ENCODE measurements at places on chromosomes 3 and 15.

- no peak for DNase-seq
These were observed 71.6 kb downstream of the IMPG2 start for GRCh38 chr3:101248736-101249135.

GRCh38 chr3:128554100-128554464 is 61.1 kb upstream of the GATA2 start:
- DNase-seq = no peak

DNA sequence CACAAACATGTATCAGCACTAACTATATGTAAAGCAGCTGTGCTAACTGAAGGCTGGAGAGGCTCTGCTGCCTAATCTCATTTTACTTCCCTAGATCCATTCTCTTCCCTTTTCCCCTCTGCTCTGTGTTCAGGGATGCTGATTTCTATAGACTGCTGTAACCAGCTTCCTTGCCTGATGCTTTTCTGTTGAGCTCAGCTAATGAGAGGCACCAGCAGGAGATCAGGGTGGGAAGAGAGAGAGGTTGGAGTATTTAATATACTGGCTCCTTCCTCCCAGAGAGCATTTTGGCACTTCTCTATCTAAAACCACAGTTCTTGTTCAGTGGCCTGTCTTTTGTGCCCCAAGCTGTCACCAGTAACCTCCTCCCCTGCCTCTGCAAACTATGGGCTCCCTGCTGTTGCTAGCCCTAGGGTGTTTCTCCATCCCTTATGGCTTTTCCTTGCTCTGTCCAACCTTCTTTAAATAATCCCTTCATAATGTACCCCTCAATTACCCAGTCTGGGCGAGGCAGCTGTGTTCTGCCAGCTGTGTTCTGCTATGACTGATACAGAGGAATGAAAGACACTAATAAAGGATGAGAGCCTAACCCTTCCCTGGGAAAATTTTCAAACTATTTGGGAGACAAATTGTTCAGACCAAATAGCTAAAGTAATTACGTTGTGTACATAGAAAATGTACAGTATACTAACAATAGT is 69.5 kb downstream of the CADPS start:
- DNase-seq = no peak

GRCh38 chr15:51751697-51752683 is 593 bp downstream of the TMOD2 start:
- no peak for DNase-seq

DNA sequence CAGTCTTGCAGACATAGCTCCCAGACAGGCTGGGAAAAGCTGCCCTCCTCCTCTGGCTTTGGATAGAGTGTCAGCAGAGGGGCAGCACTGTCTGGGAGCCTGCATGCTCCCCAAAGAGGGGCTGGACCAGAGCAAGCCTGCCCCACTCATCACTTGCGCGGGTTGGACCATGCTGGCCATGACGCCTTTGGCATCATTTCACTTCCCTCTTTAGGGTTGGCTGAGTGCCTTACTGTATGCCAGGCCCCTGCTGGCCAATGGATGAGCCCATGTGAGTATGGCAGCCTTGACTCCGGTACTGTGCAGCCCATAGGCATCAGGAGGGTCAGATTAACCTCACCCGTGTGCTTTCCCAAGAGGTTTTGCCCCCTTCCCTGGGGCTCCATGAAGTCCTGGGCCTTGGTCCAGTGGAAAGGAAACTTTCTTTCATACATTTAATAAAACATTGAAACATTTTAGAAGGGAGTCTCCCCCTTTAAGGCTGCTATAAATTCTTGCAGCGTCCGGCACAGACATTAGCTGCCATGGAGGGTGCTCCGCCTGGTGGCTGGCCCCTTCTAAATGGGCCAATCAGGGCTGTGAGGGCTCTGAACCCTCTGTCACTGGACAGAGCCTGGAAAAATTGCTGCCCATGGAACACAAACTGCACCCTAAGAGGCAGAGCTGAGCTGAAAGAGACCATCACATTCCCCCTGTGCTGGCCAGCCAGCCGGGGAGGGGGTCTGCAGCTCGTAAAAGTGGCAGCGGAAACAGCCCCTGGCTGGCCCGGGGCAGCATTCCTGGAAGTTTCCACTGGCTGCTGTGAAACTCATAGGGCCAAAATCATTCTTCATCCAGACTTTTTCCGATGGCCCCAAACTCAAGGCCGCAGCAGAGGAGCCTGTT is 20.8 kb upstream of the DUSP7 start:
- DNase-seq = no peak

DNA sequence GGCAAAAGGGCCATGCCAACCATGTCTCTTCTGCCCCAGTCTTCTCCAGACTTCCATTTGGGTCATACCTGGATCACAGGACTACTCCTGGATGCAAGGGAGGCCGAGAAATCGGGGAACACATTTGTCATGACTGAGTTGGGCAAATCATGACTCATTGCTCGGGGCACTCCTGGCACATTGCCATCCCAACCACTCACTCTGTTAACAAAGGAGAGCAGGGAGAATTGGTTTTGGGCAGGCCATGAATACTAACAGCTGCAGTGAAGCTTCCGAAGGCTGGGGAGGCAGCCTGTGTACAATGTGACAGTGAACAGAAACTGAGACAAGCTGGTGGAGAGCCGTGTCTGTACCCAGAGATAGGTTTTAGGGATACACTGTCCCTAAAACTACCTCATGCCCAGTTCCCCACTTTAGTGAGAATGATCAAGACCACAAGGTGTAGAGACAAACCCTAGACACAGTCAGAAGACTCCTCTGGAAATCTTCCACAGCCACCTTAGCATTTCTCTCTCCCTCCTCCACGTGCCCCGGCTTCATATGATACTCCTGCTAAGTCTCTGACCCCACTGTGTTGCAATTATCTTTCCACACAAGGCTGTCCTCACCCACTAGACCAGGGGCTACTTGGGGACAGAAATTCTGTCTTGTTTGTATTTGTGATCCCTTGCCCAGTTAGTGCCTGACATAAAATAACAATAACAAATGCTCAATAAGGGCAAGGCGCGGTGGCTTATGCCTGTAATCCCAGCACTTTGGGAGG is 10.5 kb upstream of the BUB1B start:
- DNase-seq = no peak

- DNase-seq = no peak
These were observed 7.6 kb upstream of the APEH start for GRCh38 chr3:49666592-49666991.

GRCh38 chr3:133633439-133633838 is 28.3 kb downstream of the TOPBP1 start:
- no peak for DNase-seq

DNA sequence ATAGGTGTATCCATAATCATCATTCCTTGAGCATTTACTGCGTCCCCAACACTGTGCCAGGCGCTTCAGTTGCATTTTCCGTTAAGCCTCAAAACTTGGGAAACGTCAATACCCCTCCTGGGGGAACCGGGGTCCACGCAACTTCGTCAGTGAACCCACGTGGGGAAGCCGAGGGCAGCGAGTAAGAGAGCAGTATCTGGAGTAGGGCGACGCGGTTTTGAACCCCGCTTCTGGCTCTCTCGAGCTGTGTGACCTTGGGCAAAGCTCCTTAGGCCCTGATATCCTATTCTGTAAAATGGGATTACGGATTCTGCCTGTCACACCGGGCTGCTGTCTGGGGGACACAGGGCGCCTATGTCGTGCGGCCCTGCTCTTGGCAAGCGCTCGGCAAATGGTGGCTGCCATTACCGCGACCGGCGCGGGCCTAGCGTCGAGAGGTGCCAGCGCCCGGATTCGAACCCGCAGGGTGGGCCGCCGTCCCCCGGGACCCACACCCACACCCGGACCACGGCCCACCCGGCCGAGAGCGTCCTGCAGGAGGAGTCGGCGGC is 590 bp downstream of the POLG start:
- no peak for DNase-seq

GRCh38 chr3:8296461-8296860 is 205.2 kb upstream of the LMCD1 start:
- DNase-seq = no peak

DNA sequence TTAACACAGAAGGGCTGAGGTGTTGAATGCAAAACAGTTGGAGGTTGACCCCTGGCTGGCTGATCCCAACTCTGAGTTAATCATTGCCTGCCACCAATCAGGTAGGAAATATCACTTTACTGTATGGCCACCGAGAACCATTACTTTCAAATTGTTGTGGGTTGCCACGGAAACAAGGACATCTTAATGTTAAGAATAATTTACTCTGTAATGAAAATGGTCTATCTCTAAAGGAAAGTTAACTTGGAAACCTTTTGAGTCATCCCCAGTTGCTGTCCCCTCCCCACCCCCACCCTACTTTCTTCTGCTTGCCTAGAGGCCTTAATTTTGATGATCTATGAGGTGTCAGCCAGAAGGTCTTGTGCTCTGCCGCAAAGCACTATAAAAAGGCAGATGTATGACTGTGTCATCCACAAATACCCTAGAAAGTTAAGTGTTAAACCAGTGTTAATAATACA is 78.7 kb upstream of the SNRK start:
- DNase-seq = no peak

DNA sequence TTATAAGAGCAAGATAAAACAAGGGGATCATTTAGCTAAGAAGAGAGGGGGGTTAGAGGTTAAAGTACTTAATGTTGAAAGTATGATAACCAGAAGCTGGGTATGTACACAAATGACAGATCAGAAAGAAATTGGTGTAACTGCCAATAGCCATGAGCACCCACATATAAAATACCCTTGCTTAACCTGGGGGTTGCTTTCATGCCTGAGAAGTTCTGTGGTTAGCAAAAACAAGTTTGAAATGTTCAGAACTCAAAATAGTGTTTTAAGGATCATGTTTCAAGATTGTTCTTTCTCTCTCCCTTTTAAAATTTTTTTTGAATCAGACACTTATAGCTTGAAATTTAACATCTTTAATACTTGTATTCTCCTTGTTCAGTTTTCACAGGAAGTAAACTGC is 321.4 kb upstream of the GBE1 start:
- no peak for DNase-seq

DNA sequence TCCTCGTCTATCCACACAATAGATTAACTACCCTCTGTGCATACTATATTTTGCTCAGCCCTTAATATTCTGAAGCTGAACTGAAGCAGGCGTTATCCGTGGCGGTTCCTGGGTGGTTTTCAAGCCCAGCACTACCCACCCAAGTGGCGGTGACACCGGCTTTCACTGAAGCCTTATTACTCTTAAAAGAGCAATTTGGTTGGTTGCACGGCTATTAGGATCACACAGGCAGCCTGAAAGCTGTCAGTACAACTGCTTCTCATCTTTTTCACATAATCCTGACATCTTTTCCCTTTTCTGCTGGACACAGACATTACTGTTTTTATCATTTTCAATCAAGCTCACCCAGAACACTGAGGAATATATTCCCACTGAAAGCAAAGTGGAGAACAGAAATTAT is 525.3 kb upstream of the ZNF717 start:
- DNase-seq = no peak

- no peak for DNase-seq
These were observed 269.1 kb upstream of the CFAP20DC start for GRCh38 chr3:59318881-59319280.

- no peak for DNase-seq
These were observed 74.0 kb upstream of the RAD18 start for GRCh38 chr3:9037144-9037711.
